ENCODE measurements at places on chromosomes 1 and 21.

- DNase-seq = no peak
Observed at GRCh38 chr1:171468120-171468750, 17.1 kb upstream of the PRRC2C start.

- DNase-seq = no peak
Observed at GRCh38 chr1:179995576-179995975, 41.0 kb downstream of the CEP350 start.

- DNase-seq = no peak
Observed at GRCh38 chr21:33027401-33028286, 1.9 kb downstream of the OLIG2 start.

GRCh38 chr1:235275223-235275622 lies 52.8 kb downstream of the ARID4B start:
- DNase-seq = no peak

DNA sequence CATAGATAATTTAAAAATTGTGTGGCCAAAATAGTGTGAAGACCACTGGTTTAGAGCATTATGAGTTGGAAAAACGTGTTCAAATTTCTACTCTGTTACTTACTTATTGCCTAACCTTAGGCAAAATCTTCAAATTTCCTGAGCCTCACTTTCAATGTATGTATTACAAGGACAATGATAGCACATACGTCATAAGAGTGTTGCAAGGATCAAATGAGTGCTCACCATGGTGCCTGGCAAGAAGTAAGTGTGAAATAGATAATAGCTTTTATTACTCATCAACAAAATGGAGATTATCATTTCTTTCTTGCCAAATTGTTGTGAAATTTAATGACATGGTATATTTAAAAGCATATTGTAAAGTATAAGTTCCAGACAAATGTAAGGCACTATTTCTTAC lies 57.2 kb downstream of the FH start:
- DNase-seq = no peak

- DNase-seq = no peak
Observed at GRCh38 chr1:21308330-21308729, 18.1 kb upstream of the ECE1 start.

DNA sequence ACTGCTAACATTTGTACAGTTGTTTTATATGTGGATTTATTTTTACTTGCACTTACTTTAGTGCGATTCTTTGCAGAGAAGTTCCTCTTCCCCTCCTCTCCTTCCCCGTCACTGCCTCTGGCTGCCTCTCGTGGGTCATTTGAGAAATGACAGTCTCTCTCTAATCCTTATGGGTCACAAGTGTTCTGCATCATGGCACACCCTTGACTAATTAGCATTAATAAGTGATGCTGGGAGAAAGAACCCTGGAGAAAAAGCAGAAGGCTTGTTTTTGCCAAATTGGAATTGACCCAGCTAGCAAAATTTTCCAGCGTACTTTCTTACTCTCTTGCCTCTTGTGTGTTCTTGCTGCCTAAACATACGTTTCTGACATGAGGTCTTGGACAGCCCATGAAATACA lies 301.2 kb downstream of the DUSP10 start:
- DNase-seq = no peak
